ENCODE measurements at places on chromosomes 2 and 18. TPM values are rescaled to one million over a fixed set of nuclear protein-coding genes. Genes with fewer than 3 reads are reported as not detected.

PDK1 gene
- 34.9 TPM for total RNA-seq

- H3K36me3 ChIP-seq, result peaks cover 5% of the 10 kb centered on the region
- DNase-seq, result no peak
- H3K4me1 ChIP-seq, result peaks cover 10% of the 10 kb centered on the region
- no peak overlapping the region for H3K27ac ChIP-seq
- no peak overlapping the region for H3K4me3 ChIP-seq
- H3K27me3 ChIP-seq, result peaks cover 5% of the 10 kb centered on the region
Measured at GRCh38 chr2:170298861-170299429, 121.0 kb downstream of the MYO3B start.

IL36G gene
- total RNA-seq, result not detected

GRCh38 chr2:204116159-204116792 is 179.7 kb downstream of the ICOS start:
- H3K4me1 ChIP-seq, result peaks cover 35% of the 10 kb centered on the region
- no peak for DNase-seq
- H3K27me3 ChIP-seq, result peaks cover 14% of the 10 kb centered on the region
- no peak overlapping the region for H3K4me3 ChIP-seq

RNF149 gene
- total RNA-seq, result 85.6 TPM

GRCh38 chr2:144459286-144459685 is 60.6 kb downstream of the ZEB2 start:
- no peaks in the 10 kb centered on the region for H3K27me3 ChIP-seq
- DNase-seq, result no peak
- peak overlapping the region; percentile 93 for H3K27ac ChIP-seq
- H3K36me3 ChIP-seq, result peaks cover 22% of the 10 kb centered on the region

- peaks cover 7% of the 10 kb centered on the region for H3K4me1 ChIP-seq
- no peak overlapping the region for H3K27ac ChIP-seq
- no peak overlapping the region for H3K4me3 ChIP-seq
Measured at GRCh38 chr2:112140899-112141625, 2.9 kb downstream of the FBLN7 start.

- H3K36me3 ChIP-seq, result no peaks in the 10 kb centered on the region
- H3K27ac ChIP-seq, result no peak overlapping the region
- peaks cover 11% of the 10 kb centered on the region for H3K27me3 ChIP-seq
Measured at GRCh38 chr2:223000872-223001796, 50.9 kb upstream of the KCNE4 start.

KCNS3 gene
- not detected for total RNA-seq

NEDD4L gene
- total RNA-seq, result 8.6 TPM
